Choroid plexus epithelial cell (primary cell): ENCODE measurements at places on chromosomes 13 and 19.

DNA sequence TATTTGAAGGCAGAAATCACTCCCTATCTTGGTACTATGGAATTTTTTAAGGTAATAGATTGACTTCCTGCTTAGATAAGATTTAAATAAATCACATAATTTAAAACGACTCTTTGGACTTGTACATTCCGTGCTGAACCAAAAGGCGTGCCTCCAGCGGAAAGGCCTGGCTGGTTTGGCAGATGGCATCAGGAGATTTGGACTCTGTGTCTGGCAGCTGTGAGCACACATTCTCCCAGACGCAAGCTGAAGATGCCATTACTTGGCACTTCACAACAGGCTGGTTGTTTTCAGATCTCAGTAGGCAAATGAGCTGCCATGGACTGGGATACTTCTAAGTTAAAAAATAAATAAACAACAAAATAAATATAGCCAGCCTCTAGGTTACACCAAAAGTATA is 104.5 kb upstream of the SLC15A1 start:
- DNase-seq = no peak

DNA sequence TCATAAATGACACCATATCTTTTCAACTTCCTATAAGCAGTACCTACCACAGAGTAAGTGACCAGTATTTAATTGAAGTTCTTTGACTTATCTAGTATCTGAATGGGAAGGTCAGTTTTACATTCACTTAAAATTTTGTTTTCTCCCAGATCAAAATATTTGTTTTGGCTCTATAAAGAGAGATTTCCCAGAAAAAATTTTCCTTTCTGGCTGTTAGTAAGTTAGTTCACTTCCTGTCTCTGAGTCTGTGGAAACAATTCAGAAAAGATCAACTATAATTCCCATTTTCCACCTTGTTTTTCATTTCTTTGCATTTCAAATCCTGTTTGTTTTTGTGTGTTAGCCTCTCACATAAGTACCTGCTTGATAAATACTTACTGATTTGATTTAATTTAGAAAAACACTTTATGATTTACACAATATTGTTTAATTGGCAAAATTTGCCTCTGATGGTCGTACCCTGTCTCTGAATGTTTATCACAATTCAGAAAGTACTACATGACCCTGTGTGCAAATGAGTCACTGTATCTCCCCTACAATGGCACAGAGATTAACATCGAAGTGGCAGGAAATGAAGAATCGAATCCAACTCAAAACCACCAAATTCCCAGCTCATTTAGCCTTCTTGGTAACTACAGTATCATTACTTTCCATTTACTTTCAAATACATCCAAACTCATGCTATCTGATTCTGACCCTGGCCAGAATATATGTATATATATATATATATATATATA is 15.4 kb upstream of the MED4 start:
- DNase-seq = peak; percentile 15

DNA sequence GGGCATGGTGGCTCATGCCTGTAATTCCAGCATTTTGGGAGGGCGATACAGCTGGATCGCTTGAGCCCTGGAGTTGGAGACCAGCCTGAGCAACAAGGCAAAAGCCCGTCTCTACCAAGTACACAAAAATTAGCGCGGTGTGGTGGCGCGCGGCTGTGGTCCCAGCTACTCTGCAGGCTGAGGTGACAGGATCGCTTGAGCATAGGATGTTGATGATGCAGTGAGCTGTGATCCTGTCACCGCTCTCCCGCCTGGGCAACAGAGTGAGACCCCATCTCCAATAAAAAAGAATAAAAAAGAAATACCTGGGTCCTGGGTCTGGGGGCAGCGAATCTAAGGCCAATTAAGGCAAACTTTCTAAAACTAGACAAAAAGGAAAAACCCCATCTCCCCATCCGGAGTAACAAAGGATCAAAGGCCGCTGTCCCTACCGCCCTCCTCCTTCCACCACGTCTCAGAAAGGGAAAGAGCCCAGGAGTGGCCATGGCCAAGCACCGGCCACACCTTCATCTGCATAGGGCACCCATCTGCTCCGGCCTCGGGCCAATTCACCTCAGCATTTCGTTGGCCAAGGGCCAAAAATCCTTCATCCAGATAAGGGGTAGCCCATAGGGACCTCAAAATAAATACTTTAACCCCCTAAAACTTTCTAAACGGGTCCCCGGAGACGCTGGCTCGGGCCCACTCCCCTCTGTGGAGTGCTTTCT is 851 bp downstream of the ZNF320 start:
- DNase-seq = peak; percentile 29

- DNase-seq = no peak
Observed at GRCh38 chr13:97727991-97728390, 225.5 kb upstream of the IPO5 start.

DNA sequence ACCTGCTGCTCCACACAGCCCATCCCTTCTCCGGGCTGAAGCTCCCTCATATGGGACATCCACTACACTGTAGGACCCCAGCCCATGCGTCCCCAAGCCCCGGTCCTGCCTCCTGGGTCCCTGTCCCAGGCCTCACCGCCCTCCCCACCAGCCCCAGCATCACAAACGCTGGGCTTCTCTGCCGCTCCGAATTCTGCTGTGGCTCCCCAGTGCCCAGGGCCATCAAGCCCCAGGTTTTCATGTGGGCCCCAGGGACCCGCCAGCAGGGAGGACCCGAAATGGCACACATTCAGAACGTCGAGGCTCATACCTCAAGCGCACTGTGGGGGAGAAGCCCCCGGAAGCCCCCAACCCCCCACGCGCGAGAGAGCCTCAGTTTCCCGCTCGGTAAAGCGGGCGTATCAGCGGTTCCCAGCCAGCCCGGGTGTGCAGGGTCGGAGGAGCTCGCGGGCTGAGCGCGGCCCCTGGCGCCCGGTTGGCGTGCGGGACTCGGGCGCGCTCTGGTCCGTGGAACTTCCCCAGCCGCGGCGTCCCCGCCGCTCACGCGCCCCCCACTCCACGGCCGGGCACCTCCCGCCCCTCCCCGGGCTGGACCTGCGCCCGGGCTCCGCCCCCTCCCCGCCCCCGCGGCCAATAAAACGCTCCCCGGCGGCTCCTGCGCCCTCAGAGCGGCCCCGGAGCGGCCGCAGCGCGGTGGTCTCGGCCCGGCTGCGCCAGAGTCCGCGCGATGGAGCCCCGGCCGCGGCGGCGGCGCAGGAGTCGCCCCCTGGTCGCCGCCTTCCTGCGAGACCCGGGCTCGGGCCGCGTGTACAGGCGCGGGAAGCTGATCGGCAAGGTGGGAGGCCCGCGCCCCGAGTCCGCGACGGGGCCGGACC is at the start of gene PLK5:
Gene PLK5, plus strand, starts transcription at position 666 of the 875 bp plus-strand sequence. CDS start 2,920 bp downstream, outside the sequence.
- DNase-seq = no peak

DNA sequence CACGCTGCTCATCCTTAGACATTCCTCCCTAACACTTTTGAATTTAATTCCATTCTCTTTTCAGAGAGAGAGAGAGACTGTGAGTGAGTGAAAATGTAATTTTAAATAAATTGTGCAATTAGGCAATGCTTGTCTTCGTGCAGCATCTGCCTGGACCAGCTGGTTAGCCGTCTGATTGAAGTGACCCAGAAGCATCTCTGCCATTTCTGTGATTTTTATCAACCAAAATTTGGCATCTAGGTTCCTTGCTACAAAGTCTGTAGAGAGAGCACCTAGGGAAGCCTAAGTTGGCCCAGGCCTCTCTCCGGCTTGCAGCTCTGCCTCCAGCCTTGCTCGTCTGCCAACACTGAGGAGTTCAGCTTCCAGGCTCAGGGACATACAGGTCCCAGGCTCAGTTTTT is 138.6 kb upstream of the GPR12 start:
- no peak for DNase-seq

- DNase-seq = no peak
Observed at GRCh38 chr19:2332341-2333026, 4.0 kb downstream of the SPPL2B start.

DNA sequence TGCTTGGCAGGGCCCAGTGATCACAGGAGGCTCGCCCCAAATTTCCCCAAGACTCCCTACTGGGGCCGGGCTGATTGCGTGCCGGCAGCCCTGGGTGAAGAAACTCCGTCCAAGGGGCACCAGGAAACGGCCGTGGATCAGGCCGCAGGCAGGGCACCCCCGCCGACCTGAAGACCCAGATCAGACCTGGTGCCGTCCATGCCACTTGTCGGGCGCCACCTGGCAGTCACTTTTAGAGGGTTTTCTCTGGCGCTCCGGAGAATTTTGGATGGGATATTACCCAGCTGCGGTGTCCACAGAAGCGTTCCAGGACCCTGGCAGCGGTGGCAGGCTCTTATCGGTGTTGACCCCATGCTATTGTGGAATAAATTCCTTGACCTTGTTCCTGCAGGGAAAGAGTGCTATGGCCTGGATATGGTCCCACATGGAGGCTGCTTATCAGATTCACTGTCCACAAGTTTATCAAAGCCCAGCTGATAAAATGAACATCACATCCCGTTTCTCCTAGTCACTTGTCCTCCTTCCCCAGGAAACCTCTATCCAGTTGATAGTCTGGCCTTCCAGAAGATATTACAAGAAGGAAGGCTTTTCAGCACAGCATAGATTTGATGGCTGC is 38.2 kb downstream of the IGFL2 start:
- DNase-seq = no peak

GRCh38 chr19:2479556-2480194 is 3.7 kb downstream of the GADD45B start:
- DNase-seq = no peak

DNA sequence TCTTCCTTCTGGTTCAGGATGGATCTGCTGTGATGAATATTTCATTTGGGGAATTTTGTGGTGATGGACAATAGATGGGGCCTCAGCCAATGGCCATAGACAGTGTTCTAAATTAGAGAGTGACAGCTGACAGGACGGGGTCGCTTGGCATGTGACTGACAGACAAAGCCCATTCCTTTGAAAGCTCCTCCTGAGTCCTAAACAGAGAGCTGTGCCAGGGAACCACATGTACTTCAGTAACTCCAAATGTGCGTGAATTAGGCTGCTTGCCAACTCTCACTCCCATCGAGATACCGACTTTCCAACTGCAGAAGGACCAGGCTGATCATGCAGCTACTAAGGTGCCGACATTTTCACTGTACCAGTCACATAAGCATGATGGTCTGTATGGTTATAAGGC is 187.7 kb downstream of the SHISA2 start:
- DNase-seq = no peak

GRCh38 chr13:114145722-114146121 is 13.3 kb upstream of the RASA3 start:
- no peak for DNase-seq

DNA sequence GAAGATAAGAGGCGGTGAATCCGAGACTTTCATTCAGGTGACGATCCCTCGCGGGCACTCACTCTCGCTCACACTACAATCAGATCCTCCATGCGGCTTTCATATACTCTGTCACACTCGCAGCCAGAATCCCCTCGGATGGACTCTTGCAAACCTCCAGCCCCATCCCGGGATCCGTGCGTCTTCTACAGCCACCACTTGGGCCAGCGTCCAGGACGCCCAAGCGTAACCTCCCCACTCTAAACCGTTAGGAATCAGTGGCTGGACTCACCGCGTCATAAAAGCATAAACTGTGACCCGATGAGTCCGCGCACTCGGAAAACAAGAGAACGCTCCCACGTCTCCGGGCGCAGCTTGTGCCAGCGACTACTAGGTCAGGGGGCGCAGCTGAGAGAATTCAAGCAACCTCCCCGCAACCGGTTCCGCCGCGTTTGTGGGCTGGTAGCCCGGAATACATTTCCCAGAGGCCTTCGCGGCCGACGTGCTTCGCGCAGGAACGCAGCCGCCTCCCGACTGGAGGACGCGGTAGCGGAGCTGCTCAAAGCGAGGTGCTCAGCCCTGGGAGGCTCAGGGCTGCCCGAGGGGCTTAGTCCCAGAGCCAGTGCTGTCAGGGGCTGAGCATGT is 27.6 kb downstream of the ZNF607 start:
- DNase-seq = peak; percentile 93

GRCh38 chr13:52067237-52067636 is 42.7 kb downstream of the UTP14C start:
- DNase-seq = peak; percentile 28
